Skeletal muscle cell (primary cell): ENCODE measurements at places on chromosomes 12 and 14.

- no peak for DNase-seq
Measured at GRCh38 chr12:111454311-111454710, 48.6 kb downstream of the SH2B3 start.

DNA sequence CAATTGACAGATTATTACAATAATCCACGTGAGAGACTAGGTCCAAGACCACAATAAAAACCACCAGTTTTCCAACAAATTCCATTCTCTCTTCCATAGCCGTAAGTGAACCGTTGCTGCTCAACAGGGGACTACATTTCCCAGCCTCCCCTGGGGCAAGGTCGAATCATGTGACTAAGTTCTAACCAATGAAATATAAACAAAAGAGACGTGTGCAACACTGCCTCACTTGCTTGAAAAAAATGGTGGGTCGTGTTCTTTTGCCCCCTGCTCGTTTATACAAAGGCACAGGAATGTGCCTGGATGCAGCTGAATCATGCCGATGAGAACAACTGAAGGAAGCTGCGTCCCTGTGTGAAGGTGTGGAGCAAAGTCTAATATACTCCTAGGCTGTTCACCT lies 51.1 kb downstream of the HSPB8 start:
- no peak for DNase-seq

DNA sequence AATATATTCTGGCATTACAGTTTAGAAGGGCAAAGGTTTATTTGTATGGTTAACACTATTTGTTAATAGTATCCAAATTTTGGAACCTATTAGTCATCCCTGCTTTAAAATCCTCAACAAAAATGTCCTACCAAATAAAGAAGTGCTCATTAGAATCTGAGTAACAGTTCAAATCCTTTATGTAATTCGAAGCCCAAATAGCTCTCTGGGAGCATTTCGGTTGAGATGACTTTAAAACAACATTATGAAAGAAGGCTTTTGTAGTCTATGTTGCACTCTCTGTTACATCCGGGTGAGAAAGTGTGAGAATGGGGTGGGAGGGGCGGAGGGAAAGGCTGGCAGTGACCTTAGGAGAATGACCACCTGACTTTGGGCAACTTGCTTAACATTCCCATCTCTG lies 59.7 kb downstream of the SLC38A1 start:
- DNase-seq: no peak

- no peak for DNase-seq
Measured at GRCh38 chr14:100823413-100824080, 2.4 kb upstream of the MEG3 start.

- DNase-seq: no peak
Measured at GRCh38 chr12:15982471-15982870, 71.3 kb downstream of the DERA start.

- DNase-seq: no peak
Measured at GRCh38 chr12:102957339-102958050, at the start of gene ASCL1. ASCL1 (plus strand) TSS chr12:102957674; CDS start chr12:102958245, 571 bp downstream.

- DNase-seq: no peak
Measured at GRCh38 chr12:127555071-127555470, 711.9 kb upstream of the TMEM132C start.

DNA sequence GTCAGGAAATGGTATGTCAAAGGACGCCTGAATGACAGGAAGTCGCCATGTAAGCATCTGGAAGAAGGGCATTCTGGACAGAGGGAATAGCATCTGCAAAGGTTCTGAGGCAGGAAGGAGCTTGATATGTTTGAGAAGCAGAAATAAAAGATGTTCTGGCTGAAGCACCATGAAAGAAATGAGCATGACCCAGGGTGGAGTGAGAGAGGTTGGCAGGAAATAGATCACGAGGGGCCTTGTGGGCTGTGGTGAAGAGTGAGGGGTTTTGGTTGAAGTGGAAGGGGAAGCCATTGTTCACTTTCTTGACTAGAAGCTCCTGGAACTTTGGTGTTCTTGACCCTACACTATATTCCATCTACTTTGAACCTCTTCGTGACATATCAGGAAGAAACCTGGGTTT lies 99.4 kb upstream of the PARP11 start:
- no peak for DNase-seq

DNA sequence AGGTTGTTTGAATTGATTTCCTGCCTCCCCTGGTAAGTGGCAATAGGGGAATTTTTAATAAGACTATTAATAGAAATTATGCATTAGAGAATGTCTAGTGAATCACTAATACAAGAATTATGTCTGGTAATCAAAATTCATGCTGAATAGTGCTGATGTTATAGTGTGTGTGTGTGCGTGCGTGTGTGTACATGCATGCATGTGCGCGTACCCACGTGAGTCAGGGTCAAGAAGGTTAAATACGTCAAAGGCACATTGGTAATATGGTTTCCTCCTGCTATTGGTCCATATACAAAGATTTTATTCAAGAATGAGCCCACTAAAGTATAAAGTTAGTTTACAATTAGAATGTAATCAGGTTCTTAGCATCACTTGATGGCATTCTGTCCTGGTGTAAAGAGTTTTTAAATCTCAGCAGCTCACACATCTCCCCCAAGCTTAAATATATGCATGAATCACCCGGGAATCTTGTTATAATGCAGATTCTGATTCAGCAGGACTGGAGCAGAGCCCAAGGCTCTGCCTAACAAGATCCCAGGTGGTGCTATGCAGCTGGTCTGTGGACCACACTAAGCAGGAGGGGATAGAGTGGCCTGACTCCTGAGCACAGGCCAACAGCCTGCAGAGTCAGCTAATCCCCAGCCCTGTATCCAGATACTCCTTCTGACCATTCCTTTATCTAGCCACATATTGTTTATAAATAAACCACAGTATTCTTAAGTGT lies 43.9 kb downstream of the TTC9 start:
- DNase-seq: no peak

- no peak for DNase-seq
Measured at GRCh38 chr14:56798447-56799342, 11.6 kb downstream of the OTX2 start.

- DNase-seq: no peak
Measured at GRCh38 chr12:738712-739111, 13.7 kb upstream of the WNK1 start.

- peak; percentile 26 for DNase-seq
Measured at GRCh38 chr12:29350080-29350479, 30.9 kb downstream of the ERGIC2 start.

DNA sequence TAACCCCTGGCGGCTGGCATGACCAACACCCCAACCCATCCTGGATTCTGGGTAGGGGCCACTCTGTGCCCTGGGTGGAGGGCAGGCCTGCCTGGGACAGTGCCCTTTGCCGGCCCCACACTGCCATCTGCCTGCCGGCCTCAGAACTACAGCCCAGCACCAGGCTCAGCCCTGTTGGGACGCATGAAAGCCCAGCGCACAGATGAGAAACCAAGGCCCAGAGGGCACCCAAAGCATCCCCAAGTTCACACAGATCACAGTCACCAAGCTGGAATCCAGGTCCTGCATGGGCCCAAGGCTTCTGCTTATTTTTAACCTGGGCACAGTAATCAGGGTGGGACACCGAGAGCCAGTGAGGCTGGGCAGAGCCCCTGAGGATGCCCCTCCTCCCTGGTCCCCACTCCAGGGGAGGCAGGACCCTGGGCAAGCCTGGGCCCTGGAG lies 26.2 kb downstream of the RFLNA start:
- no peak for DNase-seq

DNA sequence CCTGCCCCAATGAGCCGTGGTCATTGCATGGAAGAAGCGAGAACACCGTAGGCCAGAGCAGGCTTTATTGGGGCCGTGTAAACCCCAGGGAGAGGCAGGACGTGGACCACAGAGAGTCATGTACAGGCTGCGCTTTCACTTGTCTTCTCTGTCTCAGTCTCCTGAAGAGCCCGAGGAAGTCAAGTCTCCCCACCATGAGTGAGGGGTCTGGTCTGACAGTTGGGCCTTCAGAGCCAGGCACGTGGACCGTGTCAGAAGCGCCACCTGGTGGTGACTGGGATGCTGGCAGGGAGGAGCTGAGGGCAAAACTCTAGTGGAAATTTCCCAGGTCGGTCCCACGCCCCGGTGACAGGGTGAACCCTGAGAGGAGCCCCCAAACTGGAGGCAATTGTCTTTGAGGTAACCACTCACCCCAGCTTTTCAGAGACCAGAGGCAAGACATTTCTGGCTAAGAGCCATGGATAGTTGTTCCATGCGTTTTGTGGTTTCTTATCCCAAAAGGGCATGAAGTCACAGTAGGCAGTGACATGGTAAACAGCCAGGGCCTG lies 17.4 kb downstream of the RPS6KL1 start:
- no peak for DNase-seq

- no peak for DNase-seq
Measured at GRCh38 chr12:11976005-11976404, 94.7 kb upstream of the BCL2L14 start.

- no peak for DNase-seq
Measured at GRCh38 chr12:45522227-45522626, 207.3 kb upstream of the ARID2 start.

GRCh38 chr14:52706286-52706685 lies 714 bp upstream of the PSMC6 start:
- DNase-seq: no peak

- DNase-seq: peak; percentile 97
Measured at GRCh38 chr14:65251213-65251612, 148.9 kb upstream of the MAX start.

DNA sequence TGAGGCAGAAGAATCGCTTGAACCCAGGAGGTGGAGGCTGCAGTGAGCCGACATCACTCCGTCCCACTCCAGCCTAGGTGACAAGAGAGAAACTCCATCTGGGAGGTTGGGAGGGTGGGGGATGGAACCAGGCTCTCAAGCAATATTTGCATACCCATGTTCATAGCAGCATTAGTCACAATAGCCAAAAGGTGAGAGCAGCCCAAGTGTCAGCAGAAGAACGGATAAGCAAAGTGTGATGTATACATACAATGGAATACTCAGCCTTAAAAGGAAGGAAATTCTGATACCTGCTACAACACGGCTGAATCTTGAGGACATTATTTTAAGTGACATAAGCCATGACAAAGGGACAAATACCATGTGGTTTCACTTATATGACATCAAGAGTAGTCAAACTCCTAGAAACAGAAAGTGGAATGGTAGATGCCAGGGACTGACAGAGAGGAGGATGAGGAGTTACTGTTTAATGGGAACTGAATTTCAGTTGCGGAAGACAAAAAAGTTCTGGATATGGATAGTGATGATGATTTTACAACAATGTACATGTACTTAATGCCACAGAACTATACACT lies 11.6 kb downstream of the DAD1 start:
- DNase-seq: no peak
